ENCODE measurements at places on chromosomes 7 and 10.

- no peak for DNase-seq
These were observed 14.7 kb upstream of the CAMK2G start for GRCh38 chr10:73889014-73889413.

DNA sequence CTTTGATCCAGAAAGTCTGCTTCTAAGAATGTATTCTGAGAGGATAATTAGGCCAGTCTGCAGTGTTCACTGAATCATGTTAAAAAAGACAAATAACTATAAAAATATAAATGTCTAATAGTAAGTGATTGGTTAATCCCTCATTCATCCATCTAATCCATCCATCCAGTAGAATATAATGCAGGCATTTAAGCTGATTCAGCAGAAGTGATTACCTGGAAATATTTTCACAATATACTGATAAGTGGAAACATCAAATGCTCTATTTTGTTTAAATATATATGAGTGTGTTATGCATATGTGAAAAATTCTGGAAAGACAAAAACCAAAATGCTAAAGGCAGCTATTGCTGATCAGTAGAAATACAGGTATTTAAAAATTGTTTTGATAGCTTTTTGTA, 152.6 kb downstream of the REEP3 start:
- DNase-seq: no peak

DNA sequence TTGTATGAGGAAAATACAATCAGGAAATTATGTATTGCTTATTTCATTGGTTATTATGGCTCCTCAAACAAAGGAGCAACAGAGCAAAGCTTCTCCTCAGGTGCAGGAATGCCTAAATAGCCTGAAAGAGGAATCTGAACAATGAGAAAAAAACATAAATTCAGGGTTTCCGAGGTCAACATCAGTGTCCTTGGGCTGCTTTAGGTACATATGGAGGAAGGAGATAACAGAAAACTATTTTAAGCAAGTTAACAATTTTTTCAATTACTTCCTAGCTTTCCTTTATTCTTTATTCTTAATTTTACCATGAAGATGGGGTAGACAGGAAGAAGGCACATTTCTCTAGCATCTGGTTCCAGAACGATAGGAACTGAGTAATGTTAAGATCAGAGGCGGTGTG, 14.0 kb downstream of the SLC16A9 start:
- no peak for DNase-seq

- DNase-seq: no peak
These were observed 25.8 kb downstream of the FBXL13 start for GRCh38 chr7:103048833-103049232.

DNA sequence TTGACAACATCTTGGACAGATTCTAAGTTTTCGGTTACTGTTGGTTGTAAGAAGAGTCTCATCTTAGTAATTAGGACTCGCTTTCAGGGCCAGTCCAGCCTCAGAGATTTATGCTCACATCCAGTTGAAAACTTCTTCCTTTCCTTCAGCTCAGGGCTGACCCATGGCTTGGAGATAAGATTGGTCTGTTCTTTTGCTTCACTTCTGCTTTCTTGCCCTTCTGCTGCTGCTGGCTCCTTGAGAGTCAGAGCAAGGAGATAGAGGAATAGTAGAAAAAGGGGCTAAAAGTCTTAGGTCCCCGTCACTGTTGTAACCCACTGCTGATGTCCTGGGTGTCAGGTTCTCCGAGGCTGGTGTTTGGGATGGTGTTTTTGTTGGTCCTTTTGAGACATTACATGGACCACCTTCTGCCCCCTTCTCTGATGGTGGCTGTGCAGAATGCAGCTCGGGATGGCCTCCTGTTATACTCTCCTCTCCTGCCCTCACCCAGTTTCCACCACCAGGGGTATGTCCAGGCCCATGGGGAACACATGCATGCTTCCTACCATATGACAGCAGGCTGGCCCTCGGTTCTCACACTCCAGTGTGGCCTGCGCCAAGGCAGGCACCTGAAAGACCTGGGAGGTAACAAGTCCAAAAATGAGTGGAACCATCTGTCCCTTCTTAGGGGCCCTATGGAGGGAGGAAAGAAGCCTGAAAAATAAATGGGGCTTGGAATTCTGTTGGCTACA, 67.8 kb upstream of the PCBD1 start:
- no peak for DNase-seq

DNA sequence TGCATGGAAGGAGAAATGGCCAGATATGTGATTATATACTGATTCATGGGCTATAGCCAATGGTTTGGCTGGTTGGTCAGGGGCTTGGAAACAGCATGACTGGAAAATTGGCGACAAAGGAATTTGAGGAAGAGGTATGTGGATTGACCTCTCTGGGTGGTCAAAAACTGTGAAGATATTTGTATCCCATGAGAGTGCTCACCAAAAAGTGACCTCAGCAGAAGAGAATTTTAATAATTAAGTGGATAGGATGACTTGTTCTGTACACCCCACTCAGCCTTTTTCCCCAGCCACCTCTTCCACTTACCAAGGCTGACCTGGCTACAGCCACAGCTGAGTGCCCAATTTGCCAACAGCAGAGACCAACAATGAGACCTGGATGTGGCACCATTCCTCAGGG, 146.7 kb downstream of the GPR37 start:
- no peak for DNase-seq

DNA sequence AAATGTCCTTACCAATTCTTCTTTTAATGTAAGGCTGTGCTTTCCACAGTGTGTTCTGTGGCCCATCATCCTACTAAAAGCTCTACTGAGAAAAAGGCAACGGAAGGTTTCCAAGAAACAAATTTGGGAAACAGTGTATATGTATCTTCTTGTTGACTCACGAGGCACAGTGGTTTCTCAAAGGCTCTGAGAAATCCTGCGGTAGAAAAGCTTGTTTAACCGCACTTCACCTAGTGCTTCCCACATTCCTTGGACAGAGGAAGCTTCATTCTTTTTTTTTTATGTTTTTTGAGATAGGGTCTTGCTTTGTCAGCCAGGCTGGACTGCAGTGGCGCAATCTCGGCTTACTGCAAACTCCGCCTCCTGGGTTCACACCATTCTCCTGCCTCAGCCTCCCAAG, 84.5 kb downstream of the TACC2 start:
- DNase-seq: no peak

- DNase-seq: no peak
These were observed 6.1 kb downstream of the KCTD7 start for GRCh38 chr7:66634816-66635215.

GRCh38 chr10:94375374-94375773, 12.6 kb upstream of the NOC3L start:
- no peak for DNase-seq

Measured in stimulated activated CD8-positive, alpha-beta memory T cell treated with anti-CD3 and anti-CD28 coated beads, Interleukin-7, amount 100 ng/mL, for 48 hours (primary cell).